ENCODE measurements at places on chromosomes 12 and 14. TPM values are rescaled to one million over a fixed set of nuclear protein-coding genes. Genes with fewer than 3 reads are reported as not detected.
A peak's percentile ranks its signal among the peaks of the same experiment; 100 is the strongest.

SIRT4 gene
- 4.2 TPM for total RNA-seq

- no peak for DNase-seq
- H3K27me3 ChIP-seq: no peaks in the 10 kb centered on the region
- H3K4me3 ChIP-seq: no peak overlapping the region
- H3K27ac ChIP-seq: no peak overlapping the region
- H3K4me1 ChIP-seq: no peaks in the 10 kb centered on the region
Measured at GRCh38 chr14:93343797-93344196, 3.2 kb upstream of the COX8C start.

DNA sequence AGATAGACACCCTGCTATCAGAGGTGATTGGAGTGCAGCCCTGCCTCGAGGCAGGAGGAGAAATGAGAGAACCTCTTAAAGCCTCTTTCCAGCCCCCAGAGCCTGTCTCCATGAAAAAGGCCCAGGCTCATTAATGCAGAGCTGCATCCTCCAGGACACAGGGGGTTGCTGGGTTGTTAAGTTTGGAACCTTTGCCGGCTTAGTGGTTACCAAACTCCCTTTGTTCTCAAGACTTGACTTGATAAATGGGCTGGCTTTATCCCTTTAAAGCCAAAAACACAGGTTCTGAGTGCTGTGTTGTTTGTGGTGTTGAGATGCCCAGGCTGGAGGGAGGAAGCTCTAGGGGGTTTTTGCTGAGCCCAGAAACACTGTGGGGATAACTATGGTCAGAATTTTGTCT, 71.0 kb downstream of the DAD1 start:
- H3K27me3 ChIP-seq: peaks cover 6% of the 10 kb centered on the region
- H3K36me3 ChIP-seq: no peaks in the 10 kb centered on the region
- no peak overlapping the region for H3K27ac ChIP-seq

GPR137C gene
- 1.2 TPM for total RNA-seq

POTEM gene
- not detected for total RNA-seq

STON2 gene
- 14.5 TPM for total RNA-seq

YBX3 gene
- total RNA-seq: 835 TPM

GRCh38 chr12:90152897-90153624, 444.4 kb upstream of the ATP2B1 start:
- H3K36me3 ChIP-seq: no peaks in the 10 kb centered on the region
- H3K27ac ChIP-seq: no peak overlapping the region
- DNase-seq: no peak
- no peaks in the 10 kb centered on the region for H3K27me3 ChIP-seq

GRCh38 chr12:53287741-53288216, 7.6 kb upstream of the PFDN5 start:
- H3K27ac ChIP-seq: no peak overlapping the region
- no peak overlapping the region for H3K4me3 ChIP-seq
- peak; percentile 67 for DNase-seq
- H3K4me1 ChIP-seq: no peaks in the 10 kb centered on the region

AQP6 gene
- total RNA-seq: not detected

- no peak for DNase-seq
- H3K27me3 ChIP-seq: no peaks in the 10 kb centered on the region
Measured at GRCh38 chr14:103961928-103962578, 19.7 kb upstream of the RD3L start.

DNA sequence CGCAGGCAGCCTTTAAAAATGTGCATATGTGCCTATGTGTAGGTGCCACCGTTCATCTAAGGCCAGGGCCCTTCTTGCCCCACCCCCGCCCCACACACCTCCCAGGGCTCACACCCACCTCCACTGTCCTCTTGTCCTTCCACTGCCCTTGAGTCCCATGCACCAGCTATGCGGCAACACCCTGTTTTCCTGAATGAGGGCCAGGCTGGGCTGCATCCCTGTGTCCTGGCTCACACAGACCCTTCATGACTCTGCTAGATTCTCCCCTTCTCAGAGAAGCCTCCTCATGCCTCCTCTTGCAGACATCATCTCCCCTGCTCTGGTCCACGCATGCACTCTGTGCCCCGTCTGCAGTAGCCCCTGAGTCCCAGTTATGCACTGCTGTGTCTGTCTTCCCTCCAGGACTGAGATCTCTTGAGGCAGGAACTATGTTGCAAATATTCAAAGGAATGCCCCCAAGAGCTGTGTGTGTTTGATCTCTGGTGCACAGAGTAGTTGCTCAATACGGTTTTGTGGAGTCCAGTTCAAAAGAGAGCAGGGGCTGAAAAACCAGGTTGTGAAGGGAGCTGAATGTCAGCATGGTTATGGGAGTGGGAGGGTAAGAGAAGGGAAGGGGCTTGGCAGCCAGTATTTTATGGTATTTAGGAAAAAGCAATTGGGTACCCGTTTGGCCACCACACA, 47.3 kb upstream of the ESRRB start:
- peaks cover 21% of the 10 kb centered on the region for H3K4me1 ChIP-seq
- H3K36me3 ChIP-seq: no peaks in the 10 kb centered on the region
- H3K4me3 ChIP-seq: no peak overlapping the region
- peaks cover 4% of the 10 kb centered on the region for H3K27me3 ChIP-seq

GRCh38 chr12:91633734-91634357, 451.2 kb upstream of the DCN start:
- H3K27me3 ChIP-seq: no peaks in the 10 kb centered on the region
- no peaks in the 10 kb centered on the region for H3K36me3 ChIP-seq
- no peak for DNase-seq
- H3K27ac ChIP-seq: no peak overlapping the region
- peaks cover 5% of the 10 kb centered on the region for H3K4me1 ChIP-seq
- no peak overlapping the region for H3K4me3 ChIP-seq

- H3K4me3 ChIP-seq: peak overlapping the region; percentile 30
- no peaks in the 10 kb centered on the region for H3K36me3 ChIP-seq
- H3K27me3 ChIP-seq: no peaks in the 10 kb centered on the region
- peak; percentile 80 for DNase-seq
Measured at GRCh38 chr12:124655698-124656516, 88.5 kb upstream of the NCOR2 start.

TMEM233 gene
- total RNA-seq: 0.10 TPM

- no peak overlapping the region for H3K27ac ChIP-seq
- no peaks in the 10 kb centered on the region for H3K27me3 ChIP-seq
- H3K36me3 ChIP-seq: peaks cover 28% of the 10 kb centered on the region
- H3K4me1 ChIP-seq: no peaks in the 10 kb centered on the region
- H3K4me3 ChIP-seq: no peak overlapping the region
Measured at GRCh38 chr12:12646483-12647072, 34.9 kb downstream of the CREBL2 start.

CCDC197 gene
- 0.68 TPM for total RNA-seq

DNA sequence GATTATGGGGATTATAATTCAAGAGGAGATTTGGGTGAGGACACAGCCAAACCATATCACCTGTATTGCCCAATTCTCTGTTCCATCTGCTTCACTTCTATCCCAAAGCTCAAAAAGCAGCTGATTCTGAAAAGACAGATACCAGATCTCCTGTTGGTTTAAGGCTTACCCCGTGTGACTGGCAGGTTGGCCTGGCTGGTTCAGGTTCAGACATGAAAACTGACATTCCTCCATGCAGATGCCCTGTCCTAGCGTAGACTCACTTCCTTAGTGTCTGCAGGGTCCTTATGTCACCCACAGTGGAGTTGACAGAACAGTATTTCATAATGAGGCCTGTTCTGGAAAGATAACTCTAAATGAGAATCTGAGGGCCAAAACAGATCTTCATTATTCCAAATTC, 61.1 kb upstream of the FLRT2 start:
- H3K27ac ChIP-seq: no peak overlapping the region
- H3K4me1 ChIP-seq: no peaks in the 10 kb centered on the region
- no peak overlapping the region for H3K4me3 ChIP-seq
- no peak for DNase-seq
- no peaks in the 10 kb centered on the region for H3K27me3 ChIP-seq

RD3L gene
- 19.9 TPM for total RNA-seq
